ENCODE measurements at places on chromosomes 12 and 14.

- DNase-seq: no peak
These were observed 149.4 kb downstream of the DICER1 start for GRCh38 chr14:95007921-95008320.

DNA sequence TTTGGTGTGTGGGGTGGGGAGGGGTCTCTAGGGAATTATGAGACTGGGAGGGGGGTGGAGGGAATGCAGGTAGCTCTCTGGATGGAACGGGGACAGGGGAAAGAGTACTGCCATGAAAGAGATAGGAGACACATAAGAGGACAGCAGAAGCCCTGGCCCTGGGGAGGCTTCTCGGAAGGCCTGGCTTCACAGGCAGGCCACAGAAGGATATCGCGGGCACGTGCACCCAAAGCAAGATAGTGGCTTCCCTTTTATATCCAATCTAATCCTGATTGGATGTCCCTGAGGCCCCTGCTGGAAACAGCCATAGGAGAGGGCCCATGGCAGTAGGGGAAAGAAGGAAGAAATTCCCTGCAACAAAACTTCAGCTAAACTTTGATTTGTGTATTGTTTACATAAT is 113.5 kb downstream of the GCH1 start:
- no peak for DNase-seq

GRCh38 chr12:77115471-77115870 is 50.1 kb upstream of the E2F7 start:
- DNase-seq: peak; percentile 39

DNA sequence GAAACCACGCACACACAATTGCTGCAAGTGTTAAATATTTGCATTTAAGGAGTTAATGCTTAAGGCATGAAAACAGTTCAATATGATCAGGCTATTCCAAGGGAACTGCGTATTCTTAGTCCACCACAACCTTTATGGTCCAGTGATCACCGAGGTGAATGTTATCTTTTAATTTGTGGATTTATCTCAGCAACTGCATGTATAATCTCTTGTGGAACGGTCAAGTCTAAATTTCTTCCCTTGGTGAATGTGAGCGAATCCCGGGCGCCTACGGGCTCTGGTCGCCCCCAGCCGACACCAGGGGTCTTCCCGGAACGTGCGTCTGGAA is 999 bp upstream of the AK7 start:
- DNase-seq: no peak

DNA sequence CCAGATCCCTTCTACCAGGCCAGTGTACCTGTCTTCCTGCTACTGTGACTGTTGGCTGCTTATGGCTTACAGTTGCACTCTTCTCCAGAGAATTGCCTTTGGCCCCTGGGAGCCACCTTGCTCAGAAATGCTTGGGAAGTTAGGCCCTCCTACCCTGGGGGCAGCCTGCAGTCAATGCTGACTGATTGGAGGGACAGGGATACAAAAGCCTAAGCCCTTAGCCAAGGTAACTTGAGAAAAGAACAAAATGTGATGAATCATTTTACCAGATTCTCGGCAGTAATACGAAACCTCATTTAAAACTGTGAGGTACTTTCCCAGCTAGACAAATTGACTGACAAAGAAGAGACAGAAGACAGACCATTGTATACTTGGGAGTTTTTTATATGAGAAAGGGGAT is 47.3 kb downstream of the PTCSC3 start:
- DNase-seq: no peak

- no peak for DNase-seq
These were observed at the start of gene GZMH for GRCh38 chr14:24609655-24610344. Gene GZMH (minus strand): TSS chr14:24609685. CDS start chr14:24609613, 72 bp downstream.

DNA sequence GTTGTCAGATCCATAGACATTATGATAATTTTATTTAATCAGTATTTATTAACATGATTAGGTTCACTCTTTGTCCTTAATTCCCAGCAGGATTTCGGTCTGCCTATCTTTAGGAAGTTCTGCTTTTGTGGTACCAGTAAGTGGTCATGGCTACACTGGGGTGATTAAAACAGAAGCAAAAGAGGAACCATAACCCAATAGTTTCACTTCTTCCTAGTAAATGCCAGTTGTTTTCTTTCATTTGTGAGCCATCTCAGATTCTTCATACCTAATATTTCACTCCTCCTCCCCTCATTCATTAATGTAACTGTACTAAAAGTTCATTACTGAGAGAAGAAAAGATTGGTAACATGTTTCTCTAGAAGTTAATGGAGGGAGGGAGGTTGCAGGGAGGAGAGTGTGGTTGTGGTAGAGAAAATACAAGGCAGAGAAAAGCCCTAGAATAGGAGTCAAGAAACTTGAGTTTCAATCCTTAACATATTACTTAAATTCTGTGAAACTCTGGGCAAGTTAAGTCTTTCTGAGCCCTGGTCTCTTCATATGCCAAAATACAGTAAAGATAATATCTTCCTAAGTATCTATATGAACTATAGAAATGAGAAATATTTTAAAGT is 101.2 kb downstream of the PEBP1 start:
- no peak for DNase-seq

DNA sequence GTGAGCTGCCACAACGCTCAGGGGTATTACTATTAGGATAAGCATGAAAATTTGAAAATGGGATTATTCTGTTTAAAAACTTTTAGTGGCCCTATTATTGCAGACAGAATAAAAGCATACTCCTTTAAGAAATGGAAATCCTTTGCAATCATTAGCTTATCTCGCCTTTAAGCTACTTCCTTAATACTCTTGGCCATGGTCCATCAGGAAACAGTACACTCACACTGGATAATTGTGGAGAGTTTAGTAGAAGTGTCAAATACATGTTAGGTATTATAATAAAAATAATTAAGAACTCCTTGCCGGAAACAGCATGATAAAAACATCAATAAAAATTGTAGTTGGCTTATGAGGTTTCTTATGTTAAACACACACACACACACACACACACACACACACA is 100.4 kb upstream of the PPFIA2 start:
- DNase-seq: peak; percentile 12

- DNase-seq: no peak
These were observed 6.5 kb upstream of the PRDM4 start for GRCh38 chr12:107767466-107767865.

GRCh38 chr12:52319097-52319496 is 2.1 kb downstream of the KRT83 start:
- DNase-seq: peak; percentile 23

DNA sequence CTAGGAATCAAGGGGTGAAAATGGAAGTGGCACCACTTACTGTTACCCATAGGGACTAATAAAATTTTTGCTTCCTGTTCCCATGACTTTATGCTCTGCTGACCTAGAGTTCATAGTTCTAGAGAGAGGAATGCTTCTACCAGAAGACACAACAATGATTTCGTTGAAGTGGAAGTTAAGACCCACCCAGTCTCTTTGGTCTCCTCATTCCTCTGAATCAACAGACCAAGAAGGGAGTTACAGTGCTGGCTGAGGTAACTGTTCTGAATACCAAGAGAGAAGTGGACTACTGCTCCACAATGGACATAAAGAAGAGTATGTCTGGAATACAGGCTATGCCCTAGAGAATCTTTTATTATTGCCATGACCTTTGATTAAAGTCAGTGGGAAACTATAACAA is 23.5 kb upstream of the DYRK2 start:
- DNase-seq: peak; percentile 17

- peak; percentile 46 for DNase-seq
These were observed 131.4 kb upstream of the CCDC175 start for GRCh38 chr14:59707778-59708561.

DNA sequence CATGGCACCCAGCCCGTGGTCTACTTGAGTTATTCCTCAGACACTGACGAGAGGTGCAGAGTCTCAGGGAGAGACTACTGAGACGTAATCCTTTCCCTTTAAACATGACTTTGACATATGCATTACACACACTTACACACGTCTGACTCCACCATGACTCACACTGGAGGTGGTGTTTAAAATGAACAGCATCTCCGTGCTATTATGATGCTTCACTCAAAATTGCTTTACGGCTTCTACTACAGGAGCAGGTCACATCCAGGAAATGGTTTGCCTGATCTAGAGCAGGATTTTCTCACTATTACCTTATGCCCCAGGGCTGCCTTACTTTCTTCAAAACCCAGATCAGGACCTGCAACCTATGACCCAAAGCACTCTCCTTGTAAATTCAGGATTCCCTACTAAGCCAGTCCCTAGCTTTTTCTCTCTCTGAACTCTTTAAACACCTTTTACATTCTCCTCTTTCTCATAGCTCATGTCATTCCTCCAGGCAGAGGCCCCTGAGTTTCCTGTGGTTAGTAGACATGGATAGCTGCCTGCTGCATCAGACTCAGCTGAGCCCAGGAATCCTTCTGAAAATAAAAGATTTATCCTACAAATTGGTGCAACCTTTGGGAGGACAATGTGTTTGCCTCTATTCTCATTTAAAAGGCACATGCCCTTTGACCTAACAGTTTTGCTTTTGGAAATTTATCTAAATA is 31.2 kb downstream of the TMCC3 start:
- DNase-seq: peak; percentile 85

GRCh38 chr12:41515953-41516352 is 327.8 kb downstream of the PDZRN4 start:
- no peak for DNase-seq

DNA sequence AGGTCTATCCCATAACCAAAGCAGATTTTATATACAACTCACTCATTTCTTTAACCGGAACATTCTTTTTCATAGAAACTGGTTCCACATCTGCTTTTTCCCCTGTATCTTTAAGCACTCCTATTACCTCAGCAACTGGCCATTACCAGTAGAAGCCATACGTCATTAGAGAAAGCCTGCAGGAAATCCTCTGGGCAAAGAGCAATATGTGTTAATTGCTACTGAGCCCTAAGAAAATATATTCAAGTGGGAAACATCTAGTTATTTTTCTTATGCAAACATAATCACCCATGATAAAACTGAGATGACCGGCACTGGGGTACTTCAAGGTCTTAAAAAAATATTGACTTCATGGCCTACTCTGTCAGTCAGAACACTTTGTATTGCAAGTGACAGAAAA is 28.2 kb upstream of the CPSF6 start:
- DNase-seq: no peak

Data from choroid plexus epithelial cell (primary cell).